Glomerular endothelial cell (primary cell): ENCODE measurements at places on chromosomes 1 and 21. TPM values are rescaled to one million over a fixed set of nuclear protein-coding genes. Genes with fewer than 3 reads are reported as not detected.

Gene RGS16
- 1.0 and 2.2 TPM in 2 replicates for total RNA-seq

DNA sequence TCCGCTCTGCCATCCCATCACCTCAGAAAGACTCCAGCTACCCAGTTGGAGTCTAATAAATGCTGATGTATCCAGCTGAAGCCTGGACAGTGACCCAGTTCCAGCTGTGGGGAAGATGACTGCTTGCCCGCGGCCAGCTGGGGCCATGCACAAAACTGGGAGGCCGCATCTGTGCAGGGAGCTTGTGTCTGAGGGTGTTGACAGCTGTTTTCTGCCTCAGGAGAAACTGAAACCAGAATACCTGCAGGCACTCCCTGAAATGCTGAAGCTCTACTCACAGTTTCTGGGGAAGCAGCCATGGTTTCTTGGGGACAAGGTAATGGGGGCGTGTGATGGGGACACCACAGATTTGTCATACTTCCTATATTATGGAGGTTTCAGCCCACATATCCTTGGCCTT, 3.2 kb downstream of the GSTM2 start:
- no peak for DNase-seq

GRCh38 chr21:34536820-34537219, 24.8 kb upstream of the KCNE1 start:
- DNase-seq = no peak

Gene TMEM51
- 36.6 and 46.2 TPM in 2 replicates for total RNA-seq

Gene CCDC185
- not detected in 2 replicates for total RNA-seq

Gene RHBG
- total RNA-seq = not detected in 2 replicates

DNA sequence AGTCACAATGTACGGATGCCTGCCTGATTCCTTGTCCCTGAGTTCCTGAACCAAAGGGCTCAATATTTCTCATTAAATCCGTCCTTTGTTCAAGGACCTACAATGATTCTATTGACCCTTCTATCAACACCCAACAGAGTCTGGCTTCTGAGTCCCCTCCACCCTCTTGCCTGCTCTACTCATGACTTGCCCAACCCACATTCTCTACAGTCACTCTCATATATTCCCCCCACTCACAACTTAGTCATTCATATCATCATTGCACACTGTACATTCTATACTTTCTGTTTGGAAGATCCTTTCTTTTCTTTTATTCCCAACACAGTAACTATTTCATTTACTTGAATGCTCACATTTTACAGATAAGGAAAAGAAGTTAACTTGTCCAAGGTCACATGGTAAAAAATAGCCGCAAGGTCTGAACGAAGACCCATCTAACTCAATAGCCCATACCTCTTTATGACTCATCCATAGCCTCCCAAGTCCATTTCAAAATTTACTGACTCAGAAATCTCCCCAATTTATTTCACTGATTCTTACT, 3.6 kb downstream of the OTUD7B start:
- no peak for DNase-seq

Gene YBX1
- 620 TPM in 2 replicates for total RNA-seq

Gene MAP1LC3C
- total RNA-seq = 0.92 TPM in 1 of 2 replicates, not detected in the other
